ENCODE measurements at places on chromosomes 1 and 21.

DNA sequence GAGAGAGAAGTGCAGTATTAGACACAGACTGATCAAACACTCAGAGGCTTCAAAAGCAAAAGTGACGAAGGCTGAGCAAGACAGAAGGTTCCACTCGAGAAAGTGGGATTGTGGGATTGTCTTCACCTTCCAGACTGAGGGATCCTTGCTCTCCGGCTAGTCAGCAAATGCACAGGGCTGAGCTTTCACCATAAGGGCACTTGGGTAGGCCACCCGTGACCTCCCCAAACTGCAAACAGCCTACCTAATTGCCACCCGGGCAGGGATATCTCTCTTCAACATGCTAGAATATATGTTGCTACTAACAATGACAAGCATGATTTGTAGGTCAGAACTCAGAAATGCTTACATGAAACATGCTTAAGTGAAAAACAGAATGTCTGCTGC, 35.3 kb upstream of the RIPK4 start:
- DNase-seq = no peak

DNA sequence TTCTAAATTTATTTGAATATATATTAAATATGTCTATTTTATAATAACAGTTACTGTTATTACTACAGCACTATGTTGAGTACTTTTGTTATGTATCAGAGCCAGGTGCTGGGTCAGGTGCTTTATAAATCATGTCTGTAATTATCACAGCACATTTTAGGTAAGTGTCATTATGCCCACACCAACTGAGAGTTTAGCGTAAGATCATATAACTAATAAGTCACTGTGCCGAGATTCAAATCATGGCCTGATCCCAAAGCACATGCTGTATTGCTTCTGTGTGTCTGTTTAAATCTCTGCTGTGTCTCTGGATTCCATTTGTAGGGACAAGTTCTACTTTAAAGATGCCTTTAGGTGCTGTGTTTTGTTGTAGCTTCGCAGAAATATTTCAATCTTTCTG, 1.9 kb downstream of the GPSM2 start:
- no peak for DNase-seq

DNA sequence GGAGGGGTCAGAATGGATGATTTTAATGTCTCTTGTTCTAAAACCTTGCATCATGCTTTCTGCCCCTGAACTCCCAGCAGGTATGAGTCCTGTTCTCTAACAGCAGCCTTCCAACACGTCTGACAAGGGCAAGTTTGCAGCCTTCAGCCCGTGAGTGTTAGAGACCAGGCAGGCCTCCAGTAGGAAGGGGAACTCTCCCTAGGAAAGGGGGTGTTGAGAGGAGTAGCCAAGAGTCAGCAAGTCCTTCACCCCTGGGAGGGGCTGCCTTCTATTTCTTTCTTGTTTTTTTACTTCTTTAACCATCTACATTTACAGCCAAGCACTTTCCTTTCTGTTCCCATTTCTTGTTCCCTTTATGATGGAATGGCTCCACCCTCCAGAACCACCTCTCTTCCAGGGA, 14.2 kb downstream of the BATF3 start:
- DNase-seq = no peak

DNA sequence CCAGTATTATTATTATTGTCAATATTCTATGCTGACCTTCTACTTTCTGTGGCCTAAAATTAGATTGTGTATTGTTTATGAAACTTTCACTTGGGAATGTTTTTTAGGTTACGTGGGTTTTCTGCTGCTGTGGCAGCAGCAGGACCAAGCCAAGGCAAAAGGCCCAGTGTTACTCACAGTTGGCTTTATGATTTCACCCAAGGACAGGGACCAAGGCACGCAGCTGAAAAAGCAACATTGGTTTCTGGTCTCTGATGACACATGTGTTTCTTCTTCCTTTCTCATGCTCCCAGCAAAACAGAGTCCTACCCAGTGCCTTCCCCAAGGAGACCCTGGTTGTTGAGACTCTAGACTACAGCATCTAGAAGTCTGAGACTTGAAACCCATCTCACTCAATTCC, 413.7 kb downstream of the SETD4 start:
- no peak for DNase-seq

- no peak for DNase-seq
These were observed 712.0 kb downstream of the USP25 start for GRCh38 chr21:16441789-16442188.

DNA sequence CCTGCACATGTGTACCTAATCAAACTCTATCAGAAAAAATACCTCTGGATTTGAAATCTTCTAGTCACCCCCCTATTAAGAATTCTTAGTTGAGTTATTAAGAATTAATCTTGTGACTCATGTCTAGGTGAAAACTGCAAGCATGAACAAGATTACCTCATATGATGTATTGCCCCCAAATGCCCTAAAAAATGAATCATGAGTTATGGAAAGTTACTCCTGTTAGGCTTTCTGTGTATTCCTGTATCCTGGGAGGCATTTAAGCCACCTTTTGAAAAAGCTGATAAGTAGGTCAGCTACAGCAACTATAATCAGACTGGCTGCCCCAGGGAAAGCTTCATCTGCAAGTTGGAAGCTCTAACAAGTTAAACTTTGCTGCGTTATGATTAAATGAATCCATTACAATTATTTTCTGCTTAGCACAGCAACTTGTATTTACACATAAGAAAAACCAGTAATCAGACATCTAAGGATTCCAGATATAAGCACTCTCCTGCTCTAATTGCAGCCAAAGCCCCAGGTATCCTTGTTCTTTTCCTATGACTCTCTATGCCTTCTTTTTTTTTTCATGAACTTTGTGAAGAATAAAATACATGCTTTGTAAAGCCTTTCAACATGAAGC, 147.7 kb downstream of the NTPCR start:
- peak; percentile 46 for DNase-seq

DNA sequence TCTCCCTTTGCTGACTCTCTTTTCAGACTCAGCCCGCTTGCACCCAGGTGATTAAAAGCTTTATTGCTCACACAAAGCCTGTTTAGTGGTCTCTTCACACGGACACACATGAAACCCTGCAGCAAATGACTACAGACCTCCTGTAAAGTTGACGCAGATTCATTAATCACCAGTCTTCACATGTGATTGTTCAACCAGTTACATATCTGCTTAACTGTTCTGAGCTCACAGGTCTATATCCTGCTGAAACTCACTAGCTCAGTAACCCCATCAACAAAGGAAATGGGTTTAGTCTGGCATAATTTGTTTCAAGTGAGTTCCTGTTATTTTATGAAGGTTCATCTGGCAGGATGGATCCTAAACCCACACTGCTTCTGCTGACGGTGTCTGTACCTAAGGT, 68.4 kb upstream of the GJA8 start:
- DNase-seq = no peak

DNA sequence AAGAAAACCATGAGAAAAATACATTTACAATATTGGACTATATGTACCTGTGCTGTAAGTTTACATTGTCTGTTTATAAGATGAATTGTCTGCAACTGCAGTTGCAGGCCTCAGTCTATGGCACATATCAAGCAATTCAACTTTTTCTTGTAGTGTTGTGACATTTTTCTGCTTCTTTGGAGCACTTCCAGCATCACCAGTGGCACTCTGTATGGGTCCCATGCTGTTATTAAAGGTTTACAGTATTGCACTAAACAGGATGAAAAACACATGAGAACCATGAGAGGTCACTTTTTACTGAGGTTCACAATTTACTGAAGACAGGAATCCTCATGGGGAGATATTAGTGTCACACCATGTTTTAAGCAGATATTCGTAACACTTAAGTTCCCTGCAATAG, 118.6 kb downstream of the GRIK1 start:
- DNase-seq = no peak

- DNase-seq = peak; percentile 54
These were observed 8.5 kb upstream of the WDR47 start for GRCh38 chr1:109050228-109050995.

DNA sequence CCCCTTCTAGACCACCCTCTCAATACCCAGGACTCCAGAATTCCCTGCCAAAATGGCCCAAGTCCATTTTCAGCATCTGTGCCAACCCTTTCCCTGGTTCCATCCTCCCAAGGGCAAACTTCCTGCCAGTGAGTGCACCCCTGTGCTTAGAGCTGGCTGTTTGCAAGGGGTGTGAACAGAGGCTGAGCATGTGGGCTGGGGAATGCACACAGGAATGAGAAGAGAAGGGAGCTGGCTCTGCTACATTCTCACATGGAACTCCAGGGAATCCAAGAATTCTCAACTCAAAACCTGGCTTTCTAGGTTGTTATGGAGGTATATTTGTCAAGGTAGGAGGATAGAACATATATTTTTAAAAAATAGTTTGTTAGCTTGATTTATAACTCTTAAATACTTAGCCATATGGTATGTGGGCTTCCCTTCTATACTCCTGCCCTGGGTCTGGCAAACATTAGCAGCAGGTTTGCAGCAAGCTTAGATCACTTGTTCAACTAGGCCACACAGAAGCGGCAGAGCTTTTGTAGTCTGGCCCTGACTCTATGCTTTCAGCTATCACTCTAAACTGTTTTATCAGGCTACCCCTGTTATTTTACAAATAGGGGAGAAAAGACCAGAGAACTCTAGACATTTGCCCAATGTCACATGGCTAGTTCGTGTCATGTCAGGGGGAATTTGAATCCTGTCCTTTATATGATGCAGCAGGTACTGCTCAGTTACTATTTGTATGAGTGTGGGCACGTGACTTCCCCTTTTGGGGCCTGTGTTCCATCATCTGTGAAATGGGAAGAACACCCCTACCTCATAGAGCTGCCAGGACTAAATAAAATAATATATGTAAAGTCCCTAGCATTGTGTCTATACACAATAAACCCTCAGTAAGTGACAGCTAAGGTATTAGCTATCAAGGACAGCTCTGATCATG, 8.1 kb upstream of the STMN1 start:
- DNase-seq = no peak

DNA sequence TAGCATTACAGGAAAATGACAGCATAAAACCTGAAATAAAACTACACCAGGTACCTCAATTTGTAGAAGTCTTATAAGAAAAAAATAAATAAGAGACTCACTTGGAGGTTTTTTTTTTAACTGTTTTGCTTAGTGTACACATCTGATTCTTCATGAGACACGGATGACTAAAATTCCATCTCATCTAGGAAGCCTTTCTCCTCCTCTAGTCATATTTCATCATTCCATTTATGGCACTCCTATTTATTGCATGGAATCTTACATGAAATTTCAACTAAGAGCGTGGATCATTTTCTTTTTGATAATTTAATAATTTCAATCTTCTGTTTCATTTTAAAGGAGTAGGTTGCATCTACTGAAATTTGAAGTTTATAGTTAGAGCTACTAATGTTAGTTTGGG, 1.6 kb upstream of the PTGS2 start:
- DNase-seq = no peak
